Upper lobe of left lung (tissue), 6 donors: ENCODE measurements at places on chromosomes 11 and 22. TPM values are rescaled to one million over a fixed set of nuclear protein-coding genes. Genes with fewer than 3 reads are reported as not detected.

The ASRGL1 gene
- total RNA-seq: 44.1 TPM

The LMO1 gene
- not detected for total RNA-seq

The NUP98 gene
- total RNA-seq: 119 TPM

The ADORA2A gene
- 7.3 TPM for total RNA-seq

The KRTAP5-9 gene
- total RNA-seq: 0.24 TPM

GRCh38 chr22:46589141-46589748 lies 30.9 kb upstream of the GRAMD4 start:
- peak; percentile 40 for DNase-seq

DNA sequence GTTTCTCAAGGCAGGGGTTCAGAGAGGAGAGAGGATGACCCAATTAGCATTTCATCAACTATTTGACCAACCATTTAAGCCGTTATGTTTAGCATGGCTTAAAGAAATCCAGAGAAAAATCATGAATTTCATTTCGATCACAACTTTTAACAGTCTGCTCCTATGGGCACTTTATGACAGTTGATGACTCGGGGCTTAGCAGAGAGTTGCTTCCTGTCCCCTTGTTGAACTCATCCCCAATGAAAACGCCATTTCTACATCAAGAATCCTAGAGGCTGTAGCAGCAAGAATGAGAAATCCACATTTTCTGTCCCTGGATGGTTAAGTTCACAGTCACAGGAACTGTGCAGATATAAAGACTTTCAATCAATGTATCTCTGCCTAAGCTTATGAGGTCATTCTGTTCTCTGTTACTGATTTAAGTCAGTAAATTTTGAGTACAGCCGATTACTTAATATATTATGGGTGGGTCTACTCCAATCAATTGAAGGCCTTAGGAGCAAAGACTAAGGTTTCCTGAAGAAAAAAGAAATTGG lies 81.1 kb downstream of the BDNF start:
- DNase-seq: no peak

GRCh38 chr11:30411383-30411782 lies 88.5 kb downstream of the ARL14EP start:
- no peak for DNase-seq
